ENCODE measurements at places on chromosomes 4 and X.

- no peak for DNase-seq
Measured at GRCh38 chrX:136057567-136057966, 72.3 kb downstream of the SLC9A6 start.

DNA sequence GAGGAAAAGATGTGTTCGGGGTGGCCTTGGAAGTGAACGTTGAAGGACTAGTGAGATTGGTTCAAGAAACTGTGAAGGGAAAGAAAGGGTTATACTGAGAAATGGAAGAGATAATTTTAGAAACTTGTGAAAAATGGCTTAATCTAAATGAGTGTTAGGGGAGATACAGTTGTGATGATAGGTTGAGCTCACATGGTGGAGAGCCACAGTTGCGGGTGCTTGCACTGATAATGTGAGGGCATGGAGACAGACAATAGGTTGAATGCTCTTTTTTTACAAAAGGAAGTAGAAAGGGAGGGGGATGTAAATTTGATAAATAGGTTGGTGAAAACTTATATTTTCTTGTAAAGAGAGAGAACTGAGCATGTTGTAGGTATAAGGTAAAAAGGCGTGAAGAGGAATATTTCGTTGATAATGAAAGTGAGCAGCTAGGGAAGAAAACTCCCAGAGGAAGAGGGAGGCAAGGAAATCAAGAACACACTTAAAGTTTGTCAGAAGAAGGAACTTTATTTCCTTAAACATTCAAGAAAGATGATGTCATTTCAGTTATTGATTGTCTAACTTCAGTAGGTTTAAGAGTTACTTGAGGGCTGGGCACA, 8.2 kb downstream of the AREG start:
- DNase-seq = no peak

DNA sequence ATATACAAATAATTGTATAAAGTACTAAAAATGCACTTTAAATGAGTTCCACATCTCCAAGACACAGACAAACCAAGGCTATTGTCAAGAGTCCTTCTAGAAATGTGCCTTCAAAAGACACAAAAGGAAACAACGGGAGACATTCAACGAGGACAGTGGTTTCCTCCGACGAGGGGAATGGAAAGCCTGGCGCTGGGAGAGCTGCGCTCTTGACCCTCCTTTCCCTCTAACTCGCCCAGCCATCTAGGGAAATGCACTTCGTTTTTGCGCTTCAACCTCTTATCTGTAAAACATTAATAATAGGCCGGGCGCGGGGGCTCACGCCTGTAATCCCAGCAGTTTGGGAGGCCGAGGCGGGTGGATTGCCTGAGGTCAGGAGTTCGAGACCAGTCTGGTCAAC, 37.0 kb downstream of the ZFP42 start:
- DNase-seq = no peak

DNA sequence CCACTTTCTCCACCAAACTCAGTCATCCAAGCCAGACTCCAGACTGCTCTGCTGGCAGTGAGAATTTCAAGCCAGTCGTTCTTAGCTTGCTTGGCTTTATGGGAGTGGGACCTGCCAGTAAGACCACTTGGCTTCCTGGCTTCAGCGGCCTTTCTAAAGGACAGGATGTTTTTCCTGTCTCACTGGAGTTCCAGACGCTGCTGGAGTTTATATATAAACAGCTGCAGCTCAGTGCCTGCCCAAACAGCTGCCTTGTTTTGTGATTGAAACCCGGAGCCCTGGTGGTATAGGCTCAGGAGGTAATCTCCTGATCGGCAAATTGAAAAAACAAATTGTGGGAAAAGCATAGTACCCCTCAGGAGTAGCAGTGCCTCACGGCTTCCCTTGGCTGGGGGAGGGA, 1165.8 kb upstream of the ADGRL3 start:
- no peak for DNase-seq

- no peak for DNase-seq
Measured at GRCh38 chr4:71814433-71814832, 30.6 kb upstream of the GC start.

DNA sequence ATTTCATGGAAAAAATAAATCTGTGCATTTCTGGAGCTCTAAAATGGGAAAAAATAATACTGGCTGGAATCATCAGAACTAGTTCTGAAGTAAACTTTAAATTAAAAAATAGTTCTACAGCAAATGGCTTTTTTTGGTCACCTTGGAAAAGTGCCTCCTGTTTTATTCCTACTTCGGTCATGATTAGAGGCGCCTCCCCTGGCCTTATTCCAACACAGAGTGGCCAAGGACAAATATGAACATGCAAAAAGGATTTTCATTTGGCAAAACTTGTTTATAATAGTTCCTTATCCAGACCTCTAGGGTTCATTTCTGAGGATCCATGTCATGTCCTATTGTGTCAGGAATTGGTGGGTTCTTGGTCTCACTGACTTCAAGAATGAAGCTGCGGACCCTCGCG, 11.1 kb upstream of the KLF8 start:
- DNase-seq = no peak

Measured in NCI-H2227 treated with DMSO at 0.1 percent for 48 hours (cell line).